CD14-positive monocyte (primary cell): ENCODE measurements at places on chromosomes 5 and 9. TPM values are rescaled to one million over a fixed set of nuclear protein-coding genes. Genes with fewer than 3 reads are reported as not detected.
A peak's percentile ranks its signal among the peaks of the same experiment; 100 is the strongest.

The ADAMTS13 gene
- 0.77 and 0.94 TPM in 2 replicates for polyA plus RNA-seq

The SMIM33 gene
- polyA plus RNA-seq: not detected in 2 replicates

The TRPM6 gene
- polyA plus RNA-seq: not detected in 2 replicates

The MARCOL gene
- not detected for polyA plus RNA-seq

The PGM5 gene
- polyA plus RNA-seq: 1.1 TPM

The CDHR2 gene
- polyA plus RNA-seq: 0.04 and 0.12 TPM in 2 replicates

The CATSPER3 gene
- 0.52 TPM for polyA plus RNA-seq

The SLC27A6 gene
- polyA plus RNA-seq: not detected

The SPATA31E1 gene
- polyA plus RNA-seq: not detected

The PLPPR1 gene
- polyA plus RNA-seq: not detected

The LCN1 gene
- not detected for polyA plus RNA-seq

The N4BP3 gene
- not detected for polyA plus RNA-seq

The PPP3R2 gene
- polyA plus RNA-seq: not detected in 2 replicates

The F2RL2 gene
- polyA plus RNA-seq: not detected in 2 replicates

The STC2 gene
- polyA plus RNA-seq: not detected

The TMOD1 gene
- polyA plus RNA-seq: 0.09 TPM in 1 of 2 replicates, not detected in the other

GRCh38 chr5:112737463-112738190, at the start of gene APC:
Gene APC, plus strand, starts transcription at chr5:112737885. Its CDS starts 17,006 bp downstream, at chr5:112754891.
- peak; percentile 76 for DNase-seq

DNA sequence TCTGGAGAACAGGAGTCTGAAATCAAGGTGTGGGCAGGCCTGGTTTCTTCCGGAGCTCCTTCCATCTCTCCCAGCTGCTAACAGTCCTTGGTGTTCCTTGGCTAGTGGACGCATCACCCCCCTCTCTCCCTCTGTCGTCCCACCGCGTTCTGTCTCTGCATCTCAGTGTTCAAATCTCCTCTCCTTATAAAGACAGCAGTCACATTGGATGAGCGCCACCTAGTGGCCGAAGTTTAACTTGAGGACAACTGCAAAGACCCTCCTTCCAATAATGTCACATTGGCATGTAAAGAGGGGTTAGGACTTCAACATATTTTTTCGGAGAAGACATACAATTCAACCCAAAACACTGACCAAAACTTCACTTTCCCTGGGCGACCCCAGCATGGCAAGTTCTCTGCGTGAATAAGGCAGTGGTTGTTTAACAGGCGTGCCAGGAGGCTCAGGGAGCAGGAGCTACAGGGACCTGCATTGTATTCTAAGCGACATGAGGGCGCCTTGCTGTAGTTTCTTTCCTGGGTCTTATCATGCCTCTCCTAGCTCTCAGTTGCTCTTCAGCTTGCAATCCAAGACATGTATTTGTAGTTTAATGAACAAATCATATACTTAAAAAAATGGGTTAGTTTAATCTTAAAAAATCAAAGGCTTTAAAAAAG, 27.9 kb upstream of the BASP1 start:
- DNase-seq: peak; percentile 70

- no peak for DNase-seq
These were observed 166 bp downstream of the SEPTIN8 start for GRCh38 chr5:132776938-132777208.

GRCh38 chr5:130234816-130235215, 330.6 kb downstream of the CHSY3 start:
- DNase-seq: no peak

GRCh38 chr9:16867576-16868311, 2.7 kb downstream of the BNC2 start:
- no peak for DNase-seq

GRCh38 chr9:22342491-22343217, 104.0 kb upstream of the DMRTA1 start:
- DNase-seq: no peak

- DNase-seq: peak; percentile 64
These were observed 595 bp downstream of the PDLIM7 start for GRCh38 chr5:177496727-177497291.

GRCh38 chr5:106080535-106080934, 1590.2 kb downstream of the EFNA5 start:
- no peak for DNase-seq

- no peak for DNase-seq
These were observed 14.1 kb upstream of the AK3 start for GRCh38 chr9:4755026-4755609.

GRCh38 chr9:135474915-135475314, 4.7 kb upstream of the PPP1R26 start:
- no peak for DNase-seq

GRCh38 chr5:2110137-2110933, 227.6 kb upstream of the IRX4 start:
- no peak for DNase-seq

DNA sequence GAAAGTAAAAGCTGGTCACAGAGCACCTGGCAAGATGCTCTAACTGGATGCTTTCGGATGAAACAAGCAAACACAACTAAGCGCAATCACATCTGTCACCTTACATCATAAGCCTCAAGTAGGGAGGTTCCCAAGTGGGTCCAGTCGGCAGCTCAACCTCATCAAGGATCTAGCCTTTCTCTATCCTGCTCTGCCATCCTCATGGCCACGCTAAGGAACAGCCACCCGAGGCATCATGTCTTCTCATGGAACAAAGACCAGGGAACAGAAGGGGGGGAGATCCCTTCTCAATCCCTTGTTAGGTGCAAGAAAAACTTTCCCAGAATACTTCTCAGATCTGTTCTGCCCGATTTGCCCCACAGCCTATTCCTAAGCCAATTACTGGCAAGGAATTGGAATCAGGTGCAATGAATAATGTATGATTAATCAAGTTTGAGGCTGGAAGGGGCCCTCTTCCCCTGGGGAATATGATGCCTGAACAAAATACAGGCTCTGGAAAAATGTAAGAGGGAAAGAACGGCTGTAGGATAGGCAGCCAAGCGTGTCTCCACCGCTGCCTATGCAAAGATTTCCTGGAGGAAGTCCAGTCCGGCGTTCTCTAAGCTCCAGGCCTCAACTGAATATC, 1.3 kb upstream of the HABP4 start:
- no peak for DNase-seq

GRCh38 chr9:110089681-110090370, 118.1 kb downstream of the C9orf152 start:
- no peak for DNase-seq

GRCh38 chr9:124263800-124264426, 6.2 kb downstream of the NEK6 start:
- no peak for DNase-seq

- DNase-seq: no peak
These were observed 28.7 kb downstream of the LARP1 start for GRCh38 chr5:154783774-154784460.

- DNase-seq: no peak
These were observed 736.3 kb downstream of the TAF11L14 start for GRCh38 chr5:18370531-18370930.

DNA sequence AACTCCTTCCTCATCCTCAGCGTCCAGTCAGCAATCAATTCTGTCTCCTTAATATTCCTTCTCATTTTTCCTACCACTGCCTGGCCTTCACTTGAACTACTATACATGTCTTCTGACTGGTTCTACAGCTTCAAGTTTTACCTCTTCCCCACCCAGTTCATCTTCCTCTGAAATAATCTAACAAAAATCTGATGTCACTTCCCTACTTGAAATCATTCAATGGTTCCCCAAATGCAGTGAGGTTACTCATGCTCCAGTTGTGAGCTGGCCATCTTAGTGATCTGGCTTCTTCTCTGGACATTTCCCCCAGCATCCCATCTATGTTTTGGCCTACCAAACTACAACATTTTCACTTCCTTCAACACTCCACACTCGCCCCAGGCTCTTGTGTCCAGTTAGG, 14.9 kb upstream of the TMEM267 start:
- DNase-seq: no peak

GRCh38 chr9:91348191-91348807, 13.4 kb downstream of the AUH start:
- DNase-seq: no peak

- DNase-seq: no peak
These were observed 578.6 kb downstream of the RAB3C start for GRCh38 chr5:59161221-59162105.

DNA sequence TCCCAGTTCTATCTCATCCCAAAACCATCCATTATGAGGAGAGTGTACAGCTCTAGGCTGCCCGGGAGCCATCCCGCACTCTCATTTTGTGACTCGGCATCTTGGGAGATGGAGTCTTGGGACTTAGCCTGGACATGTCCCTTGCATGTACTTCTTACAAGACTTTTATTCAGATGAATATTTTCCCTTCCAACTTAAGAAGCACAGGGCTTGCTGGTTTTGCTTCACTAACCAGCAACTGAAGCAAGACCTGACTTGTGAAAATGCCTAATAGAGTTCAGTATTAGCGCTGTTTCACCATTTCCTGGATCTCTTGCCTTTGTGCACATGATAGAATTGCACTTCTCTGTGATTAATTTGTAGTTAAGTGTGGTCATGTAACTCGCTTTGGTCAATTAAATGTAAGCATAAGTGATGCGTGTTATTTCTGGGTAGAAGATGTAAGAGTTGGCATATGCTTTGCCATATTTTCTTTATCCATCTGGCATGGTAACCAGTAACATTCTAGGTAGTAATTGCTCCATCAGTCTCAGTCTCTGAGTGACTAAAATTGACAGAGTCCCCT, 55.8 kb downstream of the PDCD1LG2 start:
- DNase-seq: peak; percentile 70

DNA sequence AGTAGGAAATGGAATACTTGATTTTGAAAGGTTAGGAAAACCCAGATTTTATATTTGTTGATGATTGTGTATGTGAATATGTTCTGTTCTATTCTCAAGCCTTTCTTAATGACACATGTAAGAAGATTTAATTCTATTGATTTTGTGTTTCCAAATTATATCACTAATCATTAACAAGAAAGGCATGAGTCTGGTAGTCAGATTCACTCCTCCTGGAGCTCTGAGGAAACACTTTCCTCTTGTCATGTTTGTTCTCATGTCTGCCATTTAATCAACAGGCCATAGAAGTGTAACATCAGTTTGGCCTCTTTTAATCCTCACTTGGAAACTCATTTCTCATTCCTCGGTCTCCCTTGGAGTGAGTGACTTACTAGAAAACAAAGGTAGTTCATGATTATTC, 40.6 kb upstream of the F2R start:
- DNase-seq: no peak

DNA sequence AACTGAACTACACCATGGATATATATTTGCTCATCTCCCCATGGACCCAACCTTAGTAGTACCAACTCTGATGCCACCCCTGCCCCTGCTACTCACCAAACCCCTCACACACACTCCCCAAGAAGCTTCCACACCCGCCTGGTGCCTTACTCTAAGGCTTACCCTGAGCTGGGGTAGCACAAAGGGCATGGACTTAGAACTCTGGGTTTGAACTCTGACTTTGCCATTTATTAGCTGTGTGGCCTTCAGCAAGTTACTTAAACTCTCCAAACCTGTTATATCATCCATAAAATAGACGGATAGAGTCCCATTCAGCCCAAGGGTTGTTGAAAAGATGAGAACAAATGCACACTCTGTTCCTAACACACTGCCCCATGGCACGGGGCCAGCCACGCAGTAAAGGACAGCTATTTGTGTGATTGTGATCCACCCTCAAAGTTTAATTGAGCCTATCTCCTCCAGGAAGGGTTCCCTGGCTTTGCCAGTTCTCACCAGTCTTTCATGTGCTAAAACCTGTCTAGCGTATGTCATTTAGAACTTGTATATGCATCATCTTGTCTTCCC, 111.0 kb downstream of the KLHL3 start:
- no peak for DNase-seq
